ENCODE measurements at places on chromosomes 16 and 17. TPM values are rescaled to one million over a fixed set of nuclear protein-coding genes. Genes with fewer than 3 reads are reported as not detected.

MPP3 gene
- total RNA-seq: 36.2 TPM

RAB26 gene
- total RNA-seq: 1.4 TPM

DNA sequence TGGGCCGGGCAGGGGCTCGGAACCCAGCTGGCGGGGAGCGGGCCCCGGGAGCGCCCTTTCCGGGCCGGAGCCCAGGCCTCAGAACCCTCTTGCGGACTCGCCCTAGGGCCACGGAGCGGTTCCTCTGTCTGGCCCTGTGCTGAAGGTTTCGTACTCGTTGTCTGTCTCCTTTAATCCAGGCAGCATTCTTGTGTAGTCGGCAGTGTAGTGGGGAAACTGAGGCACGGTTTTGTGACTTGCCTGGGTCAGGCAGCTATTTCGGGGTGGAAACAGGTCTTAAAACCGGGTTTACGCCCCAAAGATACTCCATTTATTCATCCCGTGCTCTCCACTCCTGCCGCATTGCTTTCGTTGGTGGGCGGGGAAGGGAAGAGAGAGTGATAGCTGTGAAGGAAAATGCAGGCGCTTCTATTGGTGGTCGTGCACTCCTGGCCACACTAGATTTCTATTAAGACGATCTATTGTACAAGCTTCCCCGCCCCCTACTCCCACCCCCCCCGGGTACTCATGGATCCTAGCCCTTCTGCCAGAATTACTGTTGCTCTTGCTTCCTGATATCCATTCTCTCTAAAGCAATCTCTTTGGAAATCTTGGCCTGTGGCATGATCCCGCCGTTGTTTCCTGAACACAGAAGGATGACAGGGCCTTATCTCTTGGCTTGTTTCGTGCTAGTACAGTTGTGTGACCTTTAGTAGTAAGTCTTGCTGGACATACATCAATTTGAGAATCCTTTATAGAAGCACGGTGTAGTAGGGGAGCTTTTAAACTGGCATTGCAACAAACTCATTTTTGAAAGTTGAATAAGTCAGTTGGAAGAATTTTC is 751 bp downstream of the DCAF7 start:
- no peaks in the 10 kb centered on the region for H3K36me3 ChIP-seq
- H3K27me3 ChIP-seq: no peaks in the 10 kb centered on the region
- H3K27ac ChIP-seq: peak overlapping the region; percentile 94
- H3K4me3 ChIP-seq: peak overlapping the region; percentile 92

- H3K4me1 ChIP-seq: peaks cover 4% of the 10 kb centered on the region
- no peak for DNase-seq
- no peak overlapping the region for H3K4me3 ChIP-seq
Observed at GRCh38 chr16:57048095-57048494, 44.3 kb upstream of the CPNE2 start.

DNA sequence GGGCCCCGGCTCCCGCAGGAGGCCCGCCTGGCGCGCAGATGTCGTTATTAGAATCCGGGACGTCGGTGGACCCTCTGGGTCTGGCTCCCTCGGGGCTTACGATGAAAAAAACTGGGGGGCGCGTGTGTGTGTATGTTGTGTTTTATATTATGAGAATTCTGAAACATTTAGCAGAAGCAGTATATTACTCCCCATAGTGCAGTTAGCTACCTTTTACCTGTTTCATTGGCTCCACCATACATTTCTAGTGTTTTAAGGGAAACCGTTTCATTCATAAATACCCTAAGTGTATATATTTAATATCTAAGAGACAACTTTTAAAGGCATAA is 486 bp upstream of the DNAJA2 start:
- DNase-seq: no peak
- peaks cover under 1% of the 10 kb centered on the region for H3K36me3 ChIP-seq
- no peaks in the 10 kb centered on the region for H3K27me3 ChIP-seq
- H3K4me1 ChIP-seq: peaks cover 43% of the 10 kb centered on the region
- peak overlapping the region; percentile 90 for H3K4me3 ChIP-seq
- peak overlapping the region; percentile 98 for H3K27ac ChIP-seq

DNA sequence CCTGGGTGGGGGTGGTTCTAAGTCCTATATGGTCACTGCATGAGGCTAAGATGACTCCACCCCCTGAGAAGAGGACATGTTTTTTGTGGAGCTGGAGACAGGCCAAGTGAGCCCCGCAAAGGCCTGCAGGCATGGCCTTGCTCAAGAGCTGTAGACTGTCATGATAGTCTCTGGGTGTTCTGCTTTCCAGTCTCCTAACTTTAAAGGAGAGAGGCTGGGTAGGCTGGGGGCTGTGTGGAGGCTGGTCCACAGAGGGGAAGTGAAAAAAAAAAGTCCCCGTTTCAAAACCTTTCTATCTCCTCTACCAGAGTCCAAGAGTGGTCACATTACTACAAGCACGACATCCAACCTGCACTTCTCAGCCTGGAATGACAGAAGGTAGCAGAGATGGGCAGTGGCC is 27.1 kb downstream of the CDRT4 start:
- H3K27me3 ChIP-seq: no peaks in the 10 kb centered on the region
- H3K4me1 ChIP-seq: peaks cover 37% of the 10 kb centered on the region
- peak overlapping the region; percentile 68 for H3K27ac ChIP-seq

- H3K27me3 ChIP-seq: no peaks in the 10 kb centered on the region
- no peak for DNase-seq
- H3K4me1 ChIP-seq: no peaks in the 10 kb centered on the region
- no peak overlapping the region for H3K4me3 ChIP-seq
- H3K36me3 ChIP-seq: no peaks in the 10 kb centered on the region
Observed at GRCh38 chr16:50398336-50398735, 29.5 kb upstream of the BRD7 start.

GRCh38 chr17:33055746-33056145 is 64.1 kb downstream of the SPACA3 start:
- no peak overlapping the region for H3K4me3 ChIP-seq
- no peaks in the 10 kb centered on the region for H3K4me1 ChIP-seq
- H3K36me3 ChIP-seq: no peaks in the 10 kb centered on the region
- no peaks in the 10 kb centered on the region for H3K27me3 ChIP-seq
- H3K27ac ChIP-seq: no peak overlapping the region
